PC-3 (cell line): ENCODE measurements at places on chromosomes 3 and 15.

- no peaks in the 10 kb centered on the region for H3K36me3 ChIP-seq
- no peak overlapping the region for H3K4me3 ChIP-seq
- DNase-seq: no peak
- H3K27me3 ChIP-seq: peaks cover 33% of the 10 kb centered on the region
Observed at GRCh38 chr3:112486811-112487505, 12.3 kb downstream of the BTLA start.

- no peak overlapping the region for H3K4me3 ChIP-seq
- no peaks in the 10 kb centered on the region for H3K27me3 ChIP-seq
- H3K27ac ChIP-seq: no peak overlapping the region
- no peaks in the 10 kb centered on the region for H3K4me1 ChIP-seq
Observed at GRCh38 chr3:47874913-47875312, 72.0 kb downstream of the DHX30 start.

GRCh38 chr3:54761637-54762036 is 166.2 kb downstream of the LRTM1 start:
- H3K27ac ChIP-seq: no peak overlapping the region
- H3K4me1 ChIP-seq: no peaks in the 10 kb centered on the region
- DNase-seq: no peak
- H3K4me3 ChIP-seq: no peak overlapping the region
- H3K36me3 ChIP-seq: no peaks in the 10 kb centered on the region

- peak; percentile 51 for DNase-seq
- peaks cover 48% of the 10 kb centered on the region for H3K4me1 ChIP-seq
- H3K36me3 ChIP-seq: no peaks in the 10 kb centered on the region
- peak overlapping the region; percentile 82 for H3K27ac ChIP-seq
- H3K4me3 ChIP-seq: peak overlapping the region; percentile 88
- H3K27me3 ChIP-seq: no peaks in the 10 kb centered on the region
Observed at GRCh38 chr15:45635191-45635638, 386 bp downstream of the SQOR start.

DNA sequence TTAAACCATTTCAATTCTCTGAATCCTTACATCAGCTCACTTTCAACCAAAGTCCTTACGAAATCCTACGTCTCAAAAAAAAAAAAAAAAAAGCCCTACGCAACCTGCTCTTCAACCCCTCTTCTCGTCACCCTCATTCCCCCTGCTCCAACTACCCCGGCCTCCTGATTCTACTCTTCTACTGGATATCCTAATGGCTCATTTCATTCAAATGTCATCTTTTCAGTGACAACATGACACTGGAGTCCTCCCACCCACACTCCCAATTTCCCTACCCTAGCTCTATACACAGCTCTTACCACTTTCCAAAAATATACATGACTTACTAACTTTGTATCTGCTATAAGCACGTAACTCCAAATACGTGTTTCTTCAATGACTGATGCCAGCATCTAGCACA is 11.5 kb downstream of the UBP1 start:
- H3K27me3 ChIP-seq: no peaks in the 10 kb centered on the region
- peaks cover 26% of the 10 kb centered on the region for H3K4me1 ChIP-seq
- DNase-seq: no peak
- H3K36me3 ChIP-seq: peaks cover 9% of the 10 kb centered on the region; the same call in 1 of the 2 replicates

DNA sequence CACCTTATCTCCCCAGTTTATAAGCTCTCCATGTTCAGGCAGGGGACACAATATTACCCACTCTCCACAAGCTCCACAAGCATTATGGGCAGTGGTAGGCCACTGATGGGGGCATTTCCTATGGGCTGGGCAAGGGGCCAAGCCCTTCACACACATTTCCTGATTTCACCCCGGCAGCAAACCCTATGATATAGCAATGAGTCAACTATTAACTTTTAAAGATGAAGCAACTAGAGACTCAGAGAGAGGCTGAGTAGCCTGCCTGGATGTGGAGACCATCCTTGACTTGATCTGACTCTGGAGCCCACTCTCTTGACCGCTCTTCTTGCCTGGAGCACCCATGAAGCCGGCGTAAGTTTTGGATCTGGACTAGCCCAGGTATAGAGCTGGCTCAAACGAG is 27.4 kb downstream of the FOXL2NB start:
- H3K36me3 ChIP-seq: no peaks in the 10 kb centered on the region
- H3K27me3 ChIP-seq: no peaks in the 10 kb centered on the region
- H3K4me1 ChIP-seq: peaks cover 8% of the 10 kb centered on the region

DNA sequence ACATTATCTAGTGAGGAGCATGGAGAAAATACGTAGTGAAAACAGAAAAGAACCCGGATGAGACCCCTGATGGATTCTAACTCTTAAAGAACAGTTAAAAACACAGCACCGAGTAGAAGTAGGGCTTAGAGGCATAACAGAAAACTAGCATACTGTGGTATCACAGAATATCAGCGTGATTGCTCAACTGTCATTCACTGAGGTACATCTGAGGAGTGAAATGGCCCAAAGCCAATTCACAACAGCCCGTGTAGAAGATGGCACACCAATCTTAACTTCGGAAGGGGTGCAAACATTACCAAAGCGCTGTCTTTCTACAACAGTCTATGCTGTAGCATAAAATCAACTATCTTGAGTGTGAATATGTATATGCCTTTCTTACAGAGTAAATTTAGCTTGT is 1.8 kb downstream of the CLASP2 start:
- H3K4me3 ChIP-seq: peak overlapping the region; percentile 98
- H3K27me3 ChIP-seq: no peaks in the 10 kb centered on the region
- H3K36me3 ChIP-seq: no peaks in the 10 kb centered on the region
- H3K4me1 ChIP-seq: peaks cover 12% of the 10 kb centered on the region
- no peak overlapping the region for H3K27ac ChIP-seq

- H3K36me3 ChIP-seq: peaks cover 6% of the 10 kb centered on the region
- no peak overlapping the region for H3K27ac ChIP-seq
- H3K4me1 ChIP-seq: no peaks in the 10 kb centered on the region
- DNase-seq: no peak
- no peaks in the 10 kb centered on the region for H3K27me3 ChIP-seq
Observed at GRCh38 chr3:28265641-28266040, 24.2 kb downstream of the CMC1 start.

- H3K27ac ChIP-seq: no peak overlapping the region
- H3K36me3 ChIP-seq: no peaks in the 10 kb centered on the region
- H3K4me3 ChIP-seq: no peak overlapping the region
- peak; percentile 34 for DNase-seq
- peaks cover 19% of the 10 kb centered on the region; the same call in 1 of the 2 replicates for H3K4me1 ChIP-seq
Observed at GRCh38 chr3:106510206-106510605, 641.4 kb upstream of the CBLB start.

DNA sequence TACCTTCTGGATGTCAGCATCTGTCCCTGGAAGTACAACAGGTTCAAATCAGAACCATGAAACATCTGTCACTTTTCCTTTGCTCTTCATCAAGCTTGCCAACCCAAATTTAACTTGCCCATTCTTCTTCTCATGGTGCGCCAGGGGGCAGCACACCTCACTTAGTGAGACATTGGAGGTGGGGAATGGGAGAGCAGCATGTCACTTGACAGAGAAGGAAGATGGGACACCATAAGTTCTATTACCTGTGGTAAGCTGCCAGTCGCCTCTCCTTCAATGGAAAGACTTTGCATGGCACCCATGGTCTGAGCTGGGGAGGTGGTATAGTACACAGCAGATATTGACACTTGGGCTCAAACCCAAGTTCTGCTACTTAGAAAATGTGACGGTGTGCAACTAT is 2.9 kb downstream of the SCN5A start:
- peak; percentile 32 for DNase-seq
- no peaks in the 10 kb centered on the region for H3K36me3 ChIP-seq
- peaks cover 3% of the 10 kb centered on the region; the same call in 1 of the 2 replicates for H3K4me1 ChIP-seq

GRCh38 chr3:72018343-72018984 is 233.5 kb upstream of the PROK2 start:
- no peak for DNase-seq
- no peak overlapping the region for H3K27ac ChIP-seq
- H3K27me3 ChIP-seq: peaks cover 21% of the 10 kb centered on the region

GRCh38 chr3:182583545-182583944 is 209.8 kb upstream of the ATP11B start:
- no peaks in the 10 kb centered on the region for H3K4me1 ChIP-seq
- no peaks in the 10 kb centered on the region for H3K36me3 ChIP-seq
- no peaks in the 10 kb centered on the region for H3K27me3 ChIP-seq
- DNase-seq: peak; percentile 50
- no peak overlapping the region for H3K27ac ChIP-seq

GRCh38 chr3:21991061-21991460 is 240.1 kb upstream of the ZNF385D start:
- H3K4me1 ChIP-seq: no peaks in the 10 kb centered on the region
- no peak overlapping the region for H3K4me3 ChIP-seq
- H3K27me3 ChIP-seq: no peaks in the 10 kb centered on the region
- no peaks in the 10 kb centered on the region for H3K36me3 ChIP-seq
- H3K27ac ChIP-seq: no peak overlapping the region
- DNase-seq: no peak

- H3K4me3 ChIP-seq: no peak overlapping the region
- H3K4me1 ChIP-seq: peaks cover 8% of the 10 kb centered on the region; the same call in 1 of the 2 replicates
- peak; percentile 69 for DNase-seq
- H3K27me3 ChIP-seq: no peaks in the 10 kb centered on the region
Observed at GRCh38 chr3:158830391-158830790, 28.5 kb downstream of the MFSD1 start.

DNA sequence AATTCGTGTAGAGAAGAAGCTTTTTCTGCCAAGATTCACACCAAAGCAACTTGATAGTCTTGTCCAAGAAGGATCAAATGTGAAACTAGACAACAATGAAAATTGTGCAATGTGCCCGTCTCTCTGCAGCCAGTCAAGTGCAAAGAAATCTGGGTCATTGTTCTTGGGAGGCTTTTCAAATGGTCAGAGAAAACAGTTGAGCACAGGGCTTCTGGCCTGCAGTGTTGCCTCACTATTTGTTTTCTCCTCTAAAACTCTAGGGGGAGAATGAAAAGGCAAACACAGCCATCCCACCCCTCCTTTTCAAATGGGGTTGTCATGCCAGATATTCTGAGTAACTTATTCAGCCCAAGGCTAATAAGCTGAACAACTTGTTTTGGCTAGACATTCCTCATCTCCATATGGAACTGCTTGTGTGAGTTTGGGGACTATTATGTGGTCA is 417.6 kb upstream of the CDIN1 start:
- no peak overlapping the region for H3K27ac ChIP-seq
- peaks cover 14% of the 10 kb centered on the region for H3K4me1 ChIP-seq
- H3K4me3 ChIP-seq: no peak overlapping the region
- DNase-seq: peak; percentile 80

DNA sequence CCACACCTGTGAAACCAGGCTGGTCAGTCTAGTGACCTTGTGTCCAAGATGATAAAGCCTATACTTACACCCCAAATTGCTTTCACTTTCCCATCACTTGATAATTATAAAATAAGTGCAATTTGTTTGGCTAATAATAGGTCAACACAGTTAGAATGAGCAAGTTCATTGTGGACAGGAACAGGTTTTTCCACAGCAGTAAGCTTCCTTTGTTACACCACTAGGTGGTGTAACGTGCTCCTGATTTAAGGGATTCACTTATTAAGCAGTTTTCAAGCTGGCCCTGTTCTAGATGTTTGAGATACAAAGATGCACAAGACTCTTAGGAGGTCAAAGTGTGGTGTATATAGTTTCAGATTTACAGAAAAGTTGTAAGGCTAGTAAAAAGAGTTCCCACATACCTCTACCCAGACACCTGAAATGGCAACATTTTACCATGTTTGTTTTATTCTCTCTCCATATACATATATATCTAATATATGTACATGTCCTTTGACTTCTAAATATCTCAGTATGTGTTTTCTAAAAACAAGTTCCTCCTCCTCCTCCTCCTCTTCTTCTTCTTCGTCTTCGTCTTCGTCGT is 6.8 kb upstream of the MFSD1 start:
- H3K36me3 ChIP-seq: no peaks in the 10 kb centered on the region
- DNase-seq: peak; percentile 68

DNA sequence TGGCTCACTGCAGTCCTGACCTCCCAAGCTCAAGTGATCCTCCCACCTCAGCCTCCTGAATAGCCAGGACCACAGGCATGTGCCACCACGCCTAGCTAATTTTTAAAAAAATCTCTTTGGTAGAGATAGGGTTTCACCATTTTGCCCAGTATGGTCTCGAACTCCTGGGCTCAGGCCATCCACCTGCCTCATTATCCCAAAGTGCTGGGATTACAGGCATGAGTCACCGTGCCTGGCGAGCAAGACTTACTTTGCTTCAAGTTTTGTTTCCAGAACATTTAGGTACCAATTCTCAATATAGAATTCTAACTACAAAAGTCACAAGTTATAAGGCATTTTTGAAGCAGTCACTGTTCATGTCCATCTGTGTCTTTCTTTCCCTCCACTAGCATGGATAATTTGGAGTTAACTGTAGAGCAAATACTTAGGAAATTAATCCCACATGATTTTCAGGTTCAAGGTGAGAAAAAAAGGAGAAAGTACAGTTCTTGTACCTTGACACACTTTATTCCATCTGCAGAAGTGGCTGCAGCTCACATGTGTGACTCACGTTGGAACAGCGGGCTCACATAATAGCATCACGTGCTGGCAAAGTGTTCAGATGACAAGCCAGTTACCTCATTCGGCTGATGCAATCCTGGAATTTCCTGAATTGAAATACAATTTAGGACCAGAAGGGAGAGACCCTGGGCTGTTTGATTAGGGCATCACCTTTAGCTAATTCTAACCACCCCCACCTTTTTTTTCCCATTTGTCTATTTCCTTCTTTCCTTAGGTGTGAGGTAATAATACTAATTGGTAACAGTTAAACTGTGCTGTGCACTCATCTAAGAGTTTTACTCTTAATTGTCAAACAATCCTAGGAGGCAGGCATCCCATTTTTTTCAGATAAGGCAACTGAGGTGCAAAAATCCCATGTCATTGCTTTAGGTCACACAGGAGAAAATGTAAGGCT is 46.9 kb upstream of the NEDD4 start:
- H3K4me3 ChIP-seq: no peak overlapping the region
- DNase-seq: peak; percentile 85
- H3K27me3 ChIP-seq: no peaks in the 10 kb centered on the region
- peak overlapping the region; percentile 36 for H3K27ac ChIP-seq

GRCh38 chr3:144018776-144019175 is 47.2 kb downstream of the DIPK2A start:
- H3K27ac ChIP-seq: no peak overlapping the region
- no peaks in the 10 kb centered on the region for H3K36me3 ChIP-seq
- H3K4me1 ChIP-seq: no peaks in the 10 kb centered on the region
- no peak overlapping the region for H3K4me3 ChIP-seq
- H3K27me3 ChIP-seq: no peaks in the 10 kb centered on the region

GRCh38 chr3:36650271-36650671 is 114.1 kb downstream of the DCLK3 start:
- no peaks in the 10 kb centered on the region for H3K27me3 ChIP-seq
- peaks cover 34% of the 10 kb centered on the region for H3K4me1 ChIP-seq
- H3K27ac ChIP-seq: no peak overlapping the region
- no peaks in the 10 kb centered on the region for H3K36me3 ChIP-seq

GRCh38 chr3:122415104-122415744 is 638 bp downstream of the WDR5B start:
- H3K27ac ChIP-seq: peak overlapping the region; percentile 74
- no peaks in the 10 kb centered on the region for H3K27me3 ChIP-seq
- H3K4me1 ChIP-seq: peaks cover 27% of the 10 kb centered on the region
- H3K36me3 ChIP-seq: peaks cover 13% of the 10 kb centered on the region
- DNase-seq: peak; percentile 64

- peaks cover 35% of the 10 kb centered on the region for H3K27me3 ChIP-seq
- no peaks in the 10 kb centered on the region for H3K4me1 ChIP-seq
- no peak overlapping the region for H3K27ac ChIP-seq
- DNase-seq: no peak
- no peaks in the 10 kb centered on the region for H3K36me3 ChIP-seq
- H3K4me3 ChIP-seq: no peak overlapping the region
Observed at GRCh38 chr15:92336419-92336987, 57.2 kb upstream of the ST8SIA2 start.
